ENCODE measurements at places on chromosomes 5 and 9.

DNA sequence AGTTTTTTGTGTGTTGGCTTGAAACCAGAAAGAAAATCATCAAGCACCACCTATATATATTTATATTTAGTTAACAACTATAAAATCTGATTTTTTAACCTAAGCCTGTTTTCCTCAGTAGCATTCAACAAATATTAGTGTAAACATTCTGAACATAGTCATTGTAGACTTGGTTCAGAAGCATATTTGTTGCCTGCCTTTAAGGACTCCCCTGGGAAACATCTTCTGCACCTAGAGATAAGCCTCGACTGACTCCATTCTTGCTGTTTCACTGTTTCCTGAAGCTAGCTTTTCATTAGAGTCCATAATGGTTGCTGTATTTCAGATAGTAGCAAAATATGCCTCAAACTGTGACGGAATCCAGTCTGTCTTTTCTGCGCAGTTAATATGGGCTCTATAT is 123.5 kb downstream of the TRIO start:
- no peak for DNase-seq

GRCh38 chr9:21801683-21802417 is 586 bp upstream of the MTAP start:
- DNase-seq, result peak; percentile 90

GRCh38 chr5:68932830-68933434 is 160.9 kb upstream of the SLC30A5 start:
- no peak for DNase-seq

DNA sequence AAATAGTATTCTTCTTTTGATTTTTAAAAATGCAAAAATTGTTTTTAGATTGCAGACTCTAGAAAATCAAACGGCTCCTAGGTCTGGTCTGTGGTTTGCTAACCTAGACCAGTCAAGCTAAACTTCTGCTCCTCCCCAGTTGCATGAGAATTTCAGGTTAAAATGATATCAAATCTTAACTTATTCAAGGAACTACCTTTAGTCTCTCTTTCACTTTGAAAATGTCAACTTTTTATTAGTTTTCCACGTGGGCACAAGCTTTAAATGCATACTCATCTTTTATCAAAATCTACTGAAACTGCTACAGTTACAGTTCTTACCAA is 8.8 kb downstream of the CAMK4 start:
- DNase-seq, result no peak

DNA sequence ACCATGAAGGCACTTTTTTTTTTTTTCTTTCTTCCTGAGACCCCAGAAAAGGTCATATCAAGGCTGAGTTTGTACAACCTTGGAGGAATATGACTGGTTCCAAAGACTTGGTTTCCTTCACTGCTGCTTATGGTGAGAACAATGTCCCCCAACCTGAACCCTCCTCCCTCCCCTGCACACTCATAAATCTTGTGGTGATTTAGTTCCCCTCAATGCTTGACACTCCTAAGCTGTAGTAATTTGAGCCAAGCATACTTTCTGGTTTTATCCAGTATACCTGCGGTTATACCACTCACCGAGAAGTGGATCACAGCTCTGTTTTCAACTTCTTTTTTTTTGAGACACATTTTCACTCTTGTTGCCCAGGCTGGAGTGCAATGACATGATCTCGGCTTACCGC is 149.9 kb upstream of the KLF4 start:
- DNase-seq, result no peak

- no peak for DNase-seq
Measured at GRCh38 chr5:177982072-177982727, 13.8 kb downstream of the PROP1 start.

DNA sequence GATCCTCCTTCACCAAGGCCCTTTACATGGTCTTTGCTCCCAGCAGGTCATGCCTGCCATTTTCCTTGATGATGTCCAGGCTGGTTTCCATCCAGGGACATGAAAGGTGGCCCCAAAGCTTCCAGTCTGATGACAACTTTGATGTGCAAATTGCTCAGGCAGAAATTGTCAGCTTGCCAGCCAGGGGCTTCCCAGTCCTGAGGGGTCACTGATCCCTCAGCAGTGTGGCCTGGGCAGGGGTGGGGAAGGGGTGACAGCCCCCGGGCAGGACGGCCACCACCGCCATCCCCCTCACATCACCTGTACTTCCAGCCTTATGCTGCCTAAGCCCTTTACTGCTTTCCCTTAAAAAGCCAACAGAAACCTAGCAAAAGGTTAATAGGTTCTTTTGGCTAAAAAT is 96.3 kb downstream of the ANKRD33B start:
- DNase-seq, result no peak

- DNase-seq, result no peak
Measured at GRCh38 chr9:37784291-37784615, 611 bp downstream of the EXOSC3 start.

DNA sequence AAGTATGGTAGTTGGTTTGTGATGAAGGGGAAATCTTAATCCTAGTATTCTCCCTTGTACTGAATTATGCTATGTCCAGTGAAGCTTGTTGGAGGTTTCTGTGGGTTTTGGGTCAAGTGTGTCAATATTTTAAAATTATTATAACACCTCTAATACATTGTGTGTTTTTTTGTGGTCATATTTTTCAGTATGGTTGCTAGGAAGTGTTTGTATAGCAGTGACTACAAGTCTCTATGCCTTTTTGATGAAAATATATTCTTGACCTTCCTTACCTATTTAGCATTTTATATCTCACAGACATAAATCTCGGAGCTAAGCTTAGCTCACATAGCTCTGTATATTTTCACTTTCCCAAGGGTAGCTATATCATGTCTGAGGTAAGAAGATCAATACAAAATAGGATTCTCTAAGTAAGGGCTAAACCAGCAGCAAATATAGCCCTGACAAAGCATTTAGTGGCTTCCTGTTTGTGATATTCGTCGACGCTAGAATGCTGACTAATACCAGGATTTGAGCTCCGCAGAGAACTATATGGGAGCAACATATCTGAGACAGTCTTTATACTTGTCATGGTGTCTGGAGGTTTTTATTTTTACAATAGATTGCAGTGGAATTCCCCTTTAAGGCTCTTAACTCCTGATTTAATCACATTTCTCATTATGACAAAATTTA is 82.3 kb downstream of the MACIR start:
- no peak for DNase-seq

DNA sequence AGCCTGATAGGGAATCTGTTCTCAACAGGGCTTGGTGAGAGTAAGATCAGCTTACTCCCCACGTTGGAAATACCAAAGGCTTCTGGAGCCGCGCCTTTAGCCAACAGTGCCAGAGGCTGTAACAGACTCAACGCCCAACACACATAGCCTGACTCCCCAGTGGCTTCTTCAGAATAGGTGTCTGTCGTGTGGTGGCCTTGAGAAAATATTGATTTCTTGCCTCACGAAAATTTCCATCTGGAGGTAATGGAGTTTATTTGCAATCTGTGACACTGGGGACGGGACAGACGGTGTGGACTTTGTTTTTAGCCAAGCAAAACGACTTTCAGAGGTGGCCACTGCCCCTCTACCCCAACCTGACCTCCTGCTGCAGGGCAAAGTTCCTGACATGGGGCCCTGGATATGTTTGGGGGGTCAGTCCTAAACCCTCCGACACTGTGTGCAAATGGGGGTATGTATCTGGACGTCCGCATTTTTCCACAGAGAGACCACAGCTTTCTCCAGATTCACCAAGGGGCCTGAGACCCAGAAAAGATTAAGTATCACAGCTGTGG is 189.3 kb downstream of the CDK5RAP2 start:
- no peak for DNase-seq

- DNase-seq, result no peak
Measured at GRCh38 chr9:114263853-114264510, 58.9 kb upstream of the ORM1 start.

GRCh38 chr5:175479125-175479881 is 943 bp downstream of the SFXN1 start:
- no peak for DNase-seq

- no peak for DNase-seq
Measured at GRCh38 chr5:144011388-144011787, 159.1 kb downstream of the YIPF5 start.

- DNase-seq, result no peak
Measured at GRCh38 chr9:31820426-31820825, 564.0 kb upstream of the ACO1 start.

DNA sequence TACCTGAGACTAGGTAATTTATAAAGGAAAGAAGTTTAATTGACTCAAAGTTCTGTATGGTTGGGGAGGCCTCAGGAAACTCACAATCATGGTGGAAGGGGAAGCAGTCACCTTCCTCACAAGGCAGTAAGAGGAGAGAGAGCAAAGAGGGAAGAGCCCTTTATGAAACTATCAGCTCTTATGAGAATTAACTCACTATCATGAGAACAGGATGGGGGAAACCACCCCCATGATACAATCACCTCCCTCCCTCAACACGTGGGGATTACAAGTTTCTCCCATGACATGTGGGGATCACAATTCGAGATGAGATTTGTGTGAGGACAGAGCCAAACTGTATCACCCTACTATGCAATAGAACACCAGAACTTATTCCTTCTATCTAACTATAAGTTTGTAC is 27.9 kb downstream of the CD274 start:
- DNase-seq, result no peak

- DNase-seq, result peak; percentile 59
Measured at GRCh38 chr9:137077010-137077747, at the start of gene UAP1L1. TSS of gene UAP1L1 (plus strand) at chr9:137077517. CDS start at chr9:137077533, 16 bp downstream.

- DNase-seq, result no peak
Measured at GRCh38 chr9:77770340-77770739, 122.2 kb upstream of the GNA14 start.

GRCh38 chr5:178449163-178450070 is 140.8 kb downstream of the COL23A1 start:
- DNase-seq, result no peak

DNA sequence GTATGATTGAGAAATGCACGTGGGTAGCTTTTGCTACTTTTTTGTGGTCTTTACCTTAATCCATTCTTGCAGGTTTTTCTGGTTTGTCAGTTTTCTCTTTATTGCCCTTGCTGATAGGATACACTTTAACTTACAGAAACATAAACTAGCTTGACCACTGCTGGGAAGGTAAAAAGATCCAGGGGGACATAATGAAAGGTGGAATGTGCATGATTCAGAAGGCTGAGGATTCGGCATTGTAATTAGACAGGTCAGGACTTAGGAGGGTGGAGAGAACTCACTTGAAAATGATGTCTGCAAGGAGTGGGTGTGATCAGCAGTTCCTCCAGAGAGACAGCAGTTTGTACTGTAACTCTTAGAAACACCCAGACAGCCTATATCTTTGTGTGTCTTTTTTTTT is 19.8 kb upstream of the TXNDC8 start:
- no peak for DNase-seq

DNA sequence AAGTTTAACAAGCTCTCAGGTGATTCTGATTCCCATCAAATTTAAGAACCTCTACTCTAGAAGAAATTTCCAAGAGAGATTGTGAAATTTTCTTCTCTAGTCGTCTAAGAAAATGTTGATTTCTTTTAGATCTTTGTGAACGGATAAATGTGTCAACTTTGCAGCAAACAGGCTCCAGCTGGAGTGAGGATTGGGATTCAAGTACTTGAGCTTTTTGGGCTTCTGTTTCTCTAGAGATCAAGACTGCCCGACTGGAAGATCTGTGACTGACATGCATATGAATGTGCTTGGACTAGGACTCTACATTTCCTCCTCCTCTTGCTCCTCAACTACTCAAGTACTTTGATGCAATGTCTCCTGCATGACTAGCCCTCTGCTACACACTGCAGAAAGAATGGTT is 388.3 kb downstream of the TMEM38B start:
- peak; percentile 62 for DNase-seq

DNA sequence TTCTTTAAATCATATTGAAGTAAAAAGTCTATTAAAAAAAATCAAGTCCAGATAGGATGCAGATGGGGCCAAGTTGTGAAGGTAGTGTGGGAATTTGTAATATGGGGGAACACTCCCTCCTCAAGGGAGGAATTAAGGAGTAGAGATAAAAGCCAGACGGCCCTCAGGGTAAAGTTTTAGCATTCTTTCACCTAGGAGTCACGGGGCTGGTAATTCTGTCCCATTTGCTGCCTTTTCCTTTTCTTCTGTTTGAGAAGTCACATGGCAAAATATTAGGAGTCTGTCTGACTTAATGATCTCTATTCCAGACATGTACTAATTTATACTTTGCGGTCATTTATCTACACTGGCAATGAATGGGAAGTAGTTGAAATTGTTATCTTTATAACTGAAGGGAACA is 61.9 kb downstream of the SNX24 start:
- no peak for DNase-seq

DNA sequence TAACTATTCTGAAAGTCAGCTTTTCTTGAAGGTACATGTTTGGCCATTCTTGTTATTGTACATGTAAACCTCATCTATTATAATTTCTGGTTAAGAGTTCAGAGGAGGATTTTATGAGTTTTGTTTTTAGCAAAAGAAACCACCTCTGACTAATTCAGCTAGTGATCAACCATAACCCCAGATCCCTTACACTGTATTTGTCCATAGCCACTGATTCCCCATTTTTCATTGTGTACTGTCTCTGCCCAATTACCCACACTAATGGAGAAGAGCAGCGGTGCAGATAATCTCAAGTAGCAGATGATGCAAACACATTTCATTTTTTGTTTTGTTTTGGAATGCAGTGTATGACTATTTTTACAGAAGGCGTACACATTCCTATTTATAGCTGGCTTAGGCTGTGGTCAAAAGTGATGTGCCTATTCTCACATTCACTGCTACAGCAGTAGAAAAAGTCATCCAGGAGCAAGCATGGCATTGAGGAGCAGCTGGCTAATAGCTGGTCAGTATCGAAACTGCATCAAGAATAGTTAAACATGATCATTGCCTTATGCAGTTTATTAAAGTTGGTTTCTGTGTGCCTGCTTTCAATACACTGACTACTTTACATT is 988.3 kb downstream of the DTWD2 start:
- no peak for DNase-seq

DNA sequence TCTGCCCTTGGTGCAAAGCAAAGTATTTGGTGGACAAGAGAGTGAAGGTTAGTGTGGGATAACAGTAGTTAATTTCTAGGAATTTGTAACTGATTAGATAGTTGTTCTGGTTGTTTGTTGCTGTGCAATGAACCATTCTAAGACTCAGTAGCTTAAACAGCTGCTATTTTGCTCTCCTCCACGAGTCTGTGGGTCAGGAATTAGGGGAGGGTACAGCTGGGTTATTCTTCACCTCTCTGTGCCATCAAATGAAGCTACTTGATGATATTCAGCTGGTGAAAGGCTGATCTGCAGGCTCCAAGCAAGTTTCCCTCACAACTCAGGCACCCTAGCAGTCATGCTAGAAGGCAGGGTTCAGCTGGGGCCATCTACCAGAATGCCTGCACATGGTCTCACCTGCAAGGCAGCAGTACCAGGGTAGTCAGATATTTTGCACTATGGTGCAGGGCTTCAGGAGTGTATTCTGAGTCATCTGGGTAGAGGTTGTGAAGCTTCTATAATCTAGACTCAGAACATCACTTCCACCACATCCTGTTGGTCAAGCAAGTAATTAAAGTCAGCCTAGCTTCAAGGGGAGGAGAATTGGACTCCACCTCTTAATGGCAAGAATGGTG is 159.5 kb upstream of the SLC28A3 start:
- DNase-seq, result no peak
